ENCODE measurements at places on chromosomes 7 and 10. TPM values are rescaled to one million over a fixed set of nuclear protein-coding genes. Genes with fewer than 3 reads are reported as not detected.

The HOXA4 gene
- total RNA-seq = 11.2 TPM

DNA sequence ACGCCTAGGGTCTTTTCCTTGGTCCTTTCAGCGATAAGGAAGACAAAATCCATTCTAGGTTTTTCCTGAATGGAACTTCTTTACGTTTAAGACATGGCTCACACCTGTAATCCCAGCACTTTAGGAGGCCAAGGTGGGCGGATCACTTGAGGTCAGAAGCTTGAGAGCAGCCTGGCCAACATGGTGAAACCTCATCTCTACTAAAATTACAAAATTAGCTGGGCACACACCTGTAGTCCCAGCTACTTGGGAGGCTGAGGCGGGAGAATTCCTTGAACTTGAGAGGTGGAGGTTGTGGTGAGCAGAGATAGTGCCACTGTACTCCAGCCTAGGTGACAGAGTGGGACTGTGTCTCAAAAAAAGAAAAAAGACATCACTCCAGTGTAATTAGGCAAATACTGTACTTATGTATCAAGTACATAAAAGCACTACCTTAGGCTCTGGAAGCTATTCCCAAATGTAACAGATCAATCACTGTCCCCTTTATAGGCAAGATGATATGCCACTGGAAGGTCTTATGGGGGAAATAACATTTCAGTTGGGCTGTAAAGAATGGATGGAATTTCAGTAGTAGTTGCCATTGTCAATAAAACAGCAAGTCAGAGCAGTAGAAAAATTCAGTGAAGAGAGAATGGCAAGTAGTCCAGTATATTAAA is 5.7 kb downstream of the STK17A start:
- H3K4me3 ChIP-seq = no peak overlapping the region
- no peak overlapping the region for H3K27ac ChIP-seq
- no peak for DNase-seq
- H3K36me3 ChIP-seq = no peaks in the 10 kb centered on the region

DNA sequence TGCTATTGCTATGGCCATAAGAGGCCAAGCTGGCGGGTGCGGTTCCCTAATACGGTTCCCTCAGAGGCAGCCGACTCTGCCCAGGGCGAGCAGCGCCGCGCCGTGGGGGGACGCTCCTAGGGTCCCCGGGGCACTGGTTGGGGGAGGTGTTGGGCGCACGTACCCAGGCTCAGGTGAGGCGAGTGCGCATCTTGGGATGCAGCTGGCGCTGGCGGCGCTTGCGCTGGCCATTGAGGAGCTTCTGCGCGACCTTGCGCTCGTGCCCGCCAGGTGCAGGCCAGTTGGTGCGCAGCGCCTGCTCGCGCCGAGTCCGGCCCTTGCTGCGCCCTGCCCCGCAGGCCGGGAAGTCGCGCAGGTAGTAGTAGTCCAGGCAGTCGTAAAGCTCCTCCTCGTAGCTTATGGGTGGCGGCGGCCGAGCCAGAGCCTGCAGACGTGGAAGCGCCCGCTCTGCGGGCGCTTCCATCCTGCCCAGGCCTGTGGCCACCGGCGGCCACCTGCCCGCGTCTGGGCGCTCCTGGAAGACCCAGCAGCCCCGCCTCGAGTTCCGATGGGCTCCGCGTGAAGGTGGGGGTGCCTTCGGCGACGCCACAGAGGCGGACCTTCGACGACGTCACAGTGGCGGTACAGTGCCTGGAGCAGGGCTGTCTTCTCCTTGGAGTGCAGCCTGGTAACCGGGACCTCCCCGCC is at the start of gene NUPR2:
TSS of gene NUPR2 (minus strand) at position 566 of the 687 bp plus-strand sequence. CDS start at position 463, 103 bp downstream.
- no peaks in the 10 kb centered on the region for H3K27me3 ChIP-seq
- peak; percentile 40 for DNase-seq
- no peaks in the 10 kb centered on the region for H3K36me3 ChIP-seq
- H3K4me3 ChIP-seq = no peak within 1 kb of the TSS
- no peaks in the 10 kb centered on the region for H3K4me1 ChIP-seq

The CALHM1 gene
- total RNA-seq = not detected

- H3K36me3 ChIP-seq = no peaks in the 10 kb centered on the region
- no peak for DNase-seq
- H3K27ac ChIP-seq = no peak overlapping the region
Observed at GRCh38 chr7:50315739-50316671, 11.5 kb downstream of the IKZF1 start.

DNA sequence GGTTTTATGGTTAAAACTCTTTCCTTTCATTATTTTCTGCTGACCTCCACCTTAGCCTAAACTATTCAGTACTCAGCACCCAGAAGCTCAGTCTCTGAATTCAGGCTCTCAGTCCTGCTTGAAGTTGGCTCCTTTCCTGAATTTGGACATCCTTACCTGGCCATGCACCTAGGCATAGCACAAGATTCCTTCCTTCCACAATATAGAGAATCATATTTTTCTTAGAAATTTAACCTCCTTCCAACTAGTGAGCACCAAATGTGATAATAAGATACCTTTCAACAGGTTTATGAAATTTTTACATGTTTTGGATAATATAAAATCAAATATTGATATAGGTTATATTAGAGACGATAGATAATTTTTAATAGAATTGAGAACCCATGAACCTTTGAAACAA is 905.6 kb upstream of the GHITM start:
- H3K36me3 ChIP-seq = no peaks in the 10 kb centered on the region
- no peaks in the 10 kb centered on the region for H3K27me3 ChIP-seq
- H3K4me3 ChIP-seq = no peak overlapping the region

The ZNF488 gene
- total RNA-seq = 0.09 TPM

GRCh38 chr10:88598055-88598454 is 11.5 kb downstream of the LIPJ start:
- no peaks in the 10 kb centered on the region for H3K36me3 ChIP-seq
- no peaks in the 10 kb centered on the region for H3K27me3 ChIP-seq
- no peak for DNase-seq
- H3K4me3 ChIP-seq = no peak overlapping the region

GRCh38 chr10:70926226-70927000 is 38.0 kb upstream of the PCBD1 start:
- H3K4me1 ChIP-seq = no peaks in the 10 kb centered on the region
- H3K4me3 ChIP-seq = no peak overlapping the region
- H3K27ac ChIP-seq = no peak overlapping the region
- no peaks in the 10 kb centered on the region for H3K36me3 ChIP-seq
- DNase-seq = no peak
- H3K27me3 ChIP-seq = no peaks in the 10 kb centered on the region

The PILRA gene
- 18.8 TPM for total RNA-seq

The PNLIPRP3 gene
- not detected for total RNA-seq

GRCh38 chr7:55557666-55558188 is 14.6 kb downstream of the VOPP1 start:
- no peak overlapping the region for H3K4me3 ChIP-seq
- H3K27me3 ChIP-seq = no peaks in the 10 kb centered on the region
- H3K27ac ChIP-seq = no peak overlapping the region
- DNase-seq = no peak
- H3K36me3 ChIP-seq = no peaks in the 10 kb centered on the region
- peaks cover 15% of the 10 kb centered on the region for H3K4me1 ChIP-seq

GRCh38 chr10:85433248-85433647 is 933.3 kb downstream of the GRID1 start:
- H3K4me1 ChIP-seq = no peaks in the 10 kb centered on the region
- no peaks in the 10 kb centered on the region for H3K27me3 ChIP-seq
- H3K36me3 ChIP-seq = no peaks in the 10 kb centered on the region
- H3K4me3 ChIP-seq = no peak overlapping the region
- H3K27ac ChIP-seq = no peak overlapping the region

The TBX20 gene
- not detected for total RNA-seq

All from kidney (tissue), 22 donors.